ENCODE measurements at places on chromosomes 6 and 20. TPM values are rescaled to one million over a fixed set of nuclear protein-coding genes. Genes with fewer than 3 reads are reported as not detected.

DNA sequence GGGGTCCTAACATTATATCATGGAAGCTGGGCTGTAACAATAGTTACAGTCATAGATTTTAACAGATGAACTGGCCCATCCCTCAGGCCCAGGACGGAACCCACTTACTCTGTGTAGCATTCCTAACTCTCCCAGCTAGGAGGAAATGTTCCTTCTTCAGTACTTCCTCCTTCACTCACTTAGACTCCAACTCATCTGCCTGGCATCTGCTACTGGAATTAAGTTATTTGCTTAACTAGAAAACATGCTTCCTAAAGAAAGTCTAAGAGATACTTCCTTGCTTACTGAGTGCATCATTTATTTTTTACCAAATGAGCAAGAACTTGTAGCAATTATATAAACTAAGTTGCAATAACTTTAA, 20.5 kb downstream of the GCLC start:
- no peak for DNase-seq

- DNase-seq: no peak
These were observed 15.4 kb downstream of the FBXL4 start for GRCh38 chr6:98932381-98932780.

GRCh38 chr6:13537527-13537897, 36.9 kb upstream of the SIRT5 start:
- DNase-seq: no peak

GRCh38 chr20:36873498-36874189, 2.3 kb upstream of the TLDC2 start:
- DNase-seq: no peak

DNA sequence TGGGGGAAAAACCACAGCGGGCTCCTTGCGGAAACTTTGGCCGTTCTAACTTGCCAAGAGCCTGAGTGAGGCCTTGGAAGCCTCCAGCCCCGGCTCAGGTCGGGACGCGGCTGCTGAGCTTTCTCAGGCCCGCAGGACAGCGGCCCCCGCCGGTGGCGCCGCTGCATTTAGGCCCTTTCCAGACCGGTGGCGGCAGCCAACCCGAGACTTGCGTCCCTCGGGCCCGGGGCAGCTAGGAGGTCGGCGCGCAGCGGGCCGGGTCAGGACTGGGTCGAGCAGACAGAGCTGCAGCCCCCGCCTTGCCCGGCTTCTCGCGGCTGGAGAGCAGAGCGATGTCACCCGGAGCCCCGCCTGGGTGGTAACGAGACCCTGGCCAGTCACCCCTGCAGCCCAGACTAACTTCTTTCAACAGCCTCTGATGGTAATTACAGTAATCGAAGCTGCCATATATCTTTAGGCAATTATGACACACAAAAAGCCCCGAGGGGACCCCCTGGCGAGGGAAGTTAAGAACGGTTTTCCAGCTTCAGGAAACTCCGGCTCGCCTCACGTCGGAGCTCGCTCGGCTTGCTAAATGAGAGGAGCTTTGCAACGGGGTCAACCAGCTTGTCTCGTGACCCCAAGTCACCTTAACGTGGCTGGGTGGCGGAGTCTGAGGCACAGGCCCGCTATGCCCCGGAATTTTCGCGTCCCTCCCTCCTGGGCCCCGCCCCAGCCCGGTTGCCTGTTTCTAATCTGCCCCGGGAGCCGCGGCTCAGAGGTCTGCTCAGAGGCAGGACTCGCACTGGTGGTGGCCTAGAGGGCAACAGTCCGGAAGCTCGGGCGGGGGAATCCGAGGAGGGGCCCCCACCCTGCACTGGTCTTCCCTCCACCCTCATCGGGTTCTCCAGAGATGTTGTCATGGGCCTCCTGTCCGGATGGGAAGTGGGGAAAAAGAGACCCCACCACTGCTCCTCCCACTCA, 3.0 kb downstream of the NR2E1 start:
- no peak for DNase-seq

DNA sequence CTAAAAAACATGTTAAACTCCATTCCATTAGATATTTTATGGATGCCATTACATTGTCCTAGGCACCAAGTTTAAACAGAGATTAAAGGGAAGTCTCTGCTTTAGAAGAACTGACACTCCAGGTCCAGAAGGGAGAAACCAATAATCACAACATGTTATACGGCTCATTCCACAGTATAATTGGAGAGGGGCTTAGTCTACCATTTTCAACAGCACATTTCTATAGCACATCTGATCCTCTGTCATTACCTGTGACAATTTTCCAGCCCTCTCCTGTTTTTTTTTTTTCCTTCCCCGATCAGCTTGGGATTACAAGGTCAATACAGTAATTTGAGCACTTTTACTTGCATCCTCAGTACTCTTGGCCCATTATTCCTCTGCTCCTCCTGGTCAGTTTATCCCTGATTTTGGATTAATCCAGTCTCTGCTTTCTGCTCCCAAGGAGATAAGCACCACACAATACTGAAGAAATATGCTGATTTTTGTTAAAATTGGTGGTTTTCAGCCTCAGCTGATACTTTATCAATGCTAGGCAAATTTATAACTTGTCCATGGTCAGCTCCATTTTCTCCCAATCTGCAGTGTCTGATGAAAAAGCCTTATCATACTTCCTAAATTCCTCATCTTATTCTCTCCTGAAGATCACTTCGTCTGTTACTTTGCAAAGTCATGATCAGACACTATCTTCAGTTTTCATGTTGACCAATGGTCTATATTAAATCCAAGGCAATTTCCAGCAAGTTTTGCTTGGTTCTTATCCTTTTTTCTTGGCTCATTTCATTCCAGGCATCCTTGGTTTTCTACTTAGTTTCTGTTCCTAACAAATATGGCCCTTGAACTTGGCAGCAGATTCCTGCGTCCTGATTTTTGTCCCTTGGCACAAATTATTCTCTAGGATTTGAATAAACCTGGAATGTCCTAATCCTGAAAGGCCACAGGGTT, 30.8 kb upstream of the SYNCRIP start:
- DNase-seq: no peak

- no peak for DNase-seq
These were observed 2.1 kb downstream of the DLL1 start for GRCh38 chr6:170288852-170289179.

DNA sequence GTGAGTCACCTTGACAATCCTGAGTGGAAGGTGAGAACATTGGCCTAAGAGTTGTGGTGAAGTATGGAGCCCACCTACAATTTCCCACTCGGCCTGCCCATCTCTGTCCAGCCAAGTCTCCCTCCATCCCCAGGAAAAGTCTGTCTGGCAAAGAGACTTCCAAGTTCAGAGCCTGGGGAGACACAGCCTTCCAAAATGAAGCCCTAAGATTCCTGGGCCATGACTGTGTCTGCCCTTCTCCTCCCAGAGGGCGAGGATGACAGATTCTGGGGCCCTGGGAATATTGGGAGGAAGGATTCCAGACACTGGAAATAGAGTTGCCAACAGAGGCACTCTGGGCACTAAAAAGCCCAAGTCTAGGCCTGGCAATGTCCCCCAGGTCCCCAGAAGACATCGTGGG, 176.8 kb downstream of the NFATC2 start:
- no peak for DNase-seq

DNA sequence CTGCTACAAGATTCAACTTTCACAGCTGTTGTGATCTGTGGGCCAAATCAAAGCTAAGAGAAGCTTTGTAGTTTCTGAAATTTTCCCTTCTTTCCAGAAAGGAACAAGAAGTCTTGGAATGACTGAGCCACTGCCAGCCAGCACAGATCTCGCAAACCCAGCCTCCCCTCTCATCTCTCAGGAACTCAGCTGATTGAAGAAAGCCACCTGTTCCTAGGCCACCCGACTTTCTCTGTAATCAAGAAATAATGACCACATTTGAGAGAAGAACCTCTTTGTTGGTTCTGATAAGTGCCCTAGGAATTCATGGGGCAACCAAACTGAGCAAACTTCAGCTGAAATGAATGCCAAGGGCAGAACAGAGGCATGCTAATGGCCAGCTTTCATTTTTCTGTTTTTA, 61.7 kb downstream of the HDGFL1 start:
- DNase-seq: no peak

DNA sequence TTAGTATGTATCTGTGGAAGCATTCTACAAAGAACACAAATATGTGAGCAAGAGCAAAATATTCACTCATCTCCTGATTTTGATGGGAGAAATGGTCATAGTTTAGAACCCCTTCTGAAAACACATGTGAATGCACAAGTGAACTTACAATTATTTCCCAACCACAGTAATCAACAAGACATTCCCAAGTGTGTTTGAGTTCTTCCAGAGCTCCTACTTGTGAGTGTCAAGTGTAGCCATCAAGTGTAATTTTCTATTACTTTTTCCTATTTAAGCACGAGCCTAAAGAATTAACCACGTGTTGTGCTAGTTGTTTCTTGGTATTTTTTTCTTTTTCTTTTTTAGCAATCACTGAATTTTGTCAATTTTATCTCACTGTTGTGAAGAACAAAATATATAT, 402.3 kb downstream of the NKAIN2 start:
- no peak for DNase-seq

GRCh38 chr6:82980086-82980485, 85.6 kb downstream of the UBE3D start:
- DNase-seq: no peak

DNA sequence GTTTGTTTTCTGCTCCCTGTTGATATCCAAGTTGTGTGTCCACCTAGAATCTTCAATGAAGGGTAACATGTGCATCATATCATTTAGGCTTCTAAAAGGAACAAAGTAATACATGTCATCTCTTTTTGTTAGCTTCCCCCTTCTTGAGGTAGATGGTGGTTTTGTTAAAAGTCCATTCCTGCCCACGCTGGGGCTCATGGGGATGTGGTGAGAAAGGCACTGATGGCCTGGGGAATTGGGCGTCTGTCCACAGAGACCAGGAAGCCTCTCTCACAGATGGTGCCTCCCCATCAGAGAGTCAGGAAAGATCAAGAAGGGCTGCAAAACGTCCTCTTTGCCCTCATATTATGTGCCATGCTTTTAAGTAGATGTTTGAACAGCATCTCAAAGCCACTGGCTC, 32.5 kb downstream of the GNAS start:
- DNase-seq: no peak

DNA sequence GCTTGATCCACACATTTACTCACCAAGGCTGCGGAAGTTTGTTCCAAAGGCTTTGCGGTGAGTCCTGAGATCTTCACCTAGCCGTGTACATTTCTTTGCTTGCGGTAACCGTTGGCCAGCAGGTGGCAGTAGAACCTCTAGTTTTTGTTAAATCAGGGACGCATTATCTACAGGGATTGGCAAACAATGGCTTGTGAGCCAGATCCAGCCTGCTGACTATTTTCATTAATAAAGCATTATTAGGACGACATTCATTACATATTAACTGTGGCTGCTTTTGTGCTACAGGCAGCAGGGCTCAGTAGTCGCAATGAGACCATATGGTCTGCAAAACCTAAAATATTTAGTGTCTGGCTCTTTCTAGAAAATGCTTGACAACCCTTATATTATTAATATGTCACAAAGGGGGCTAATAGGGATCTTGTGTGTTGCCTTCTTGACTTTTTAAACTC, 174.1 kb downstream of the DOK5 start:
- DNase-seq: peak; percentile 77

DNA sequence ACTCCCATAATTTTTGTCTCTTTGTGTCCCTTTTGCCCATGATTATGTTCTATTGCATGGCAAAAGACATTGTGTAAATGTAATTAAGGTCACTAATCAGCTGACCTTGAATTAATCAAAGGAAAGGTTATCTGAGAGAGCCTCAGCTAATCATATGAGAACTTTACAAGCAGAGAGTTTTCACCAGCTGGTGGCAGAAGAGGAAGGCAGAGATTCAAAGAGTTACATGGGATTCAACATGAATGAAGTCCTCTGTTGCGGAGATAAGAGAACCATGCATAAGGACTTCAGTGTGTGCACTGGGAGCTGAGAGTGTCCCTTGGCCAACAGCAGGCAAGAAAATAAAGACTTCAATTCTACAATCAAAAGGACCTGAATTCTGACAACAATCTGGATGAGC, 494.1 kb upstream of the ARID1B start:
- no peak for DNase-seq

DNA sequence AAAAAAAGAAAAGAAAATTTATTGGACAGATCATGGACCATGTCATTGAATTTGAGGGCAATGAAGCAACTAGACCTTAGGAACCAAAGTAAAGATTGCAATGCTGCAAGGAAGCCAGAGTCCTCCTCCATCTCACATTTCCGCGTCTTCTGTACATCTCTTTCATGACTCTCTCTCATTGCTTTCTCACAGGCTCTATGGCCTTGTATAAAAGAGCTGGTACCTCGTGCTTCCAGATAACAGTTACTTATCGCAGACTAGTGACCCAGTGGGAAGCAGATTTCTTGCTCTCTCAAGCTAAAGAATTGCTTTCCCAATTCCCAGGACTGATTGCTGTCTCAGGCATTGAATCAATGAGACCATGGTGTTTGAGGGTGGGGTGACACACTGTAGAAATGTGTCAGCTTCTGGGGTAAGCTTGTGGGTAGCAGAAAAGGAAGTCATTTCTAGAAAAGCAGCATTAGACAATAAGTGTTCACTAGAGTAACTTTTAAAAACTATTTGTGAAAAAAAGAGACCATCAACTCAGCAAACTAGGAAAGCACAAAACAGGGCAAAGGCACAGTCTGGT, 635.3 kb downstream of the UTRN start:
- no peak for DNase-seq

DNA sequence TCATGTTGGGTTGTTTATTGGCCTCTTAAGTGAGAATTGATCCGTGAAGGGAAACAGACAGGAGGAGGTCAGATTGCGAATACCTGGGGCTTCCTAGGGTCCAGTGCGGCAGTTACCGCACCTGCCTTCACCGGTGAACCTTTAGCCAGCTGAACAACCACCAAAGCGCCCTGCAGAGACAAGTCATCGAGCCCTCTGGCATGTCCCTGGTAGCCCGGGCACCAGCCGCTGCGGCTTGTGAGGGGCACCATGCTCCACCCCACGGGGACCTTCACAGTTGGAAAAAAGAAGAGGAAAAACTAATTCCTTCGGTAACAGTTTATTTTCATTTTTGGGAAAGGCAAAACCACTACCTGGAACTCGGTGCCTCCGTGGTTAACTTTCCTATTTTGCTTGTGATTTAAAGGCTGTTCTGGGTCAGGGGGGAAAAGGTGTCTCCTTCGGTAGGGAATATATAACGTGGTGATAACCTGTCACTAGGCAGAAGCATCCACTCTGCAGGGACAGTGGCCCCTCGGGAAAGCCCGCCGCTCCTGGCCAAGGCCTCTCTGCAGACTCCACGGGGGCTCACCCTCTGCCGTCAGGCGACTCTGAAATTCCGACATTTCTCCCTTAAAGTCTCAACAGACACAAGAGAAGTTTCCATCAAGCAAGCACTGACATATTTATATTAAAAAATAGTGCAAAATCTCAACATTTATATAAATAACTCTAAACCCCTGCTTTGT, 30.7 kb upstream of the ZBP1 start:
- DNase-seq: no peak

The PTCRA gene
- 0.40 TPM for polyA plus RNA-seq

The MAP1LC3A gene
- 38.7 TPM for polyA plus RNA-seq

The DDO gene
- 0.44 TPM for polyA plus RNA-seq

The STX11 gene
- 0.81 TPM for polyA plus RNA-seq

The ZFP57 gene
- polyA plus RNA-seq: 0.22 TPM

Measured in renal cortex interstitium (tissue), 15 donors.